ENCODE measurements at places on chromosomes 13 and 19. TPM values are rescaled to one million over a fixed set of nuclear protein-coding genes. Genes with fewer than 3 reads are reported as not detected.

RASA3 gene
- 12.8 TPM for polyA plus RNA-seq

- no peak for DNase-seq
Observed at GRCh38 chr13:50544211-50544610, 299.3 kb downstream of the DLEU7 start.

- DNase-seq = no peak
Observed at GRCh38 chr13:42969565-42970172, 22.4 kb downstream of the EPSTI1 start.

DNA sequence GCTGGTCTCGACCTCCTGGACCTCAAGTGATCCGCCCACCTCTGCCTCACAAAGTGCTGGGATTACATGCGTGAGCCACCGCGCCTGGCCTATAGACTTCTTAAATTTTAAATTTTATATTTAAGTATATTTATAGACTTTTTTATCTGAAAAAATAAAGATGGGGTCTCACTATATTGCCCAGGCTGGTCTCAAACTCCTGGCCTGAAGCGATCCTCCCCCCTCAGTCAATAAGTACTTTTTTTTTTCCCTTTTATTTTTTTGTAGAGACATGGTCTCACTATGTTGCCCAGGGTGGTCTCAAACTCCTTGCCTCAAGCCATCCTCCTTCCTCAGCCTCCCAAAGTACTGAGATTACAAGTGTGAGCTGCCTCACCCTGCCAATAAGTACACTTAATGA lies 1.9 kb downstream of the SERTAD1 start:
- DNase-seq = no peak

GRCh38 chr13:80276371-80277289 lies 64.3 kb downstream of the SPRY2 start:
- no peak for DNase-seq

- DNase-seq = no peak
Observed at GRCh38 chr13:48126944-48127830, 32.3 kb upstream of the MED4 start.

DNA sequence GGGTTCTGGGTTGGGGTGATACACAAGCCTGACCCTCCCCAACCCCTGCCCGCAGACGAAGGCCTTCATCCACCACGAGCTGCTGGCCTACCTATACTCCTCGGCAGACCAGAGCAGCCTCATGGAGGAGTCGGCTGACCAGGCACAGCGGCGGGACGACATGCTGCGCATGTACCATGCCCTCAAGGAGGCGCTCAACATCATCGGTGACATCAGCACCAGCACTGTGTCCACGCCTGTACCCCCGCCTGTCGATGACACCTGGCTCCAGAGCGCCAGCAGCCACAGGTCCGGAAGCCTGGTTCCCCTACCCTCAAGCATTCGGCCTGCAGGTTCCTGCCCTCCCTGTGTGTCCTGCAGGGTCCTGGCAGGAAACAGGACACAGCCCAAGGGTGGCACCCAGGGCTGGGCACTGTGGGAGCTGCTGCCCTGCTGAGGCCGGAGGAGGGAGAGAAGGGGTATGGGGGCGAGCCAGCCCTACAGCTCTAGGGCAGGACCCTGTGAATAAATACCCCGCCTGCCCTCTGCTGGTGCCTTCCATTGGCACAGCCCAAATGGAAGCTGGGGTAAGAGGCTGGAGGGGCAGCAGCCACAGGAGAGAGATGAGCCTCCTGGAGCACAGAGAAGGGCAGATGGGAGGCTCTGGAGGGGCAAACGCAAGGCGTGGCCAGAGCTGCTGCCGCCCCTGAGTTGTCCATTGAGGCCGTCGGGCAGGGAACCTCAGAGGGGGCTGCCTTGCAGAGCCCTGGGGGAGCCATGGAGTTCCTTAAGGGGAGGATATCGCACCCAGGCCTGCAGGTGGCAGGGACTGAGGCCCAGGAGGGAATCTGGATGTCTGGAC lies 6.8 kb downstream of the TMED1 start:
- no peak for DNase-seq

DNA sequence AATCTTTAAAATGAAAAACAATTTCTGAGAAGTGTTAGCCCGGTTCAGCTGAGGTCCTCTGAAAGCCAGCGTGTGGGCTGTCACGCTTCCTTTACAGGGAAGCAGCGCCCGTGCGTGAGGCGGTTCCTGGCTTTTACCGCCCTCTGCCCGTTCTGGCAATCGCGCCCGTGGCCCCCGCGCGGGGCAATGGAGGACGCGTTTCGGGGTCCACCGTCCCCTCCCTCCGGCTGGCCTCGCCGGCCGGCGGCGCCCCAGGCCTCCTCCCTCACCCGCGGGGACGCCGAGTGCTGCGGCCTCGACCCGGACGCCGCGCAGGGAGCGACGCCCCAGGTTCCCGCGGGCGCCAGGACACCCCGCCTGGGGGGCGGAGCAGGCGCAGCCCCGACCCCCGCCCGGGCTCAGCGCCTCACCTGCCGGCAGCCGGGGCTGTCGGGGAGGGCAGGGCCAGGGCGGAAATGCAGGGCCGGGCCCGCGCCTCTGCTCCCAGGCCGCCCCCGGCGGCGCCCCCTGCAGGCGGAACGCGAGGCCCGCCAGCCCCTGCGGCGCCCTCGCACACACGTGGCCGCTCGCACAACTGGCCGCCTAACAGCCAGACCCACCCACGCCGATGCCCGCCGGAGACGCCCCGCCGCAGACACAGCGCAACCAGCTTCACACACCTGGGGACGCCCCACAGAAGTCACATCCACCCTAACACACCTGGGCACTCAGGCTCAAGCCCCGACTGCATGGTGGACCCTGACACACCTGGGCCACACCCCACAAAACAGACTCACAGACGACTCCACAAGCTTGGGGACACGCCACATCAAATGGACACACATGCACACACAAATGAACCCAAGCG lies at the start of gene GGACT:
Gene GGACT, minus strand, starts transcription at position 459 of the 847 bp plus-strand sequence. CDS start 56,198 bp downstream, outside the sequence.
- DNase-seq = no peak

- no peak for DNase-seq
Observed at GRCh38 chr13:114063545-114064449, 68.6 kb downstream of the RASA3 start.

POU2F2 gene
- 0.90 TPM for polyA plus RNA-seq

DNA sequence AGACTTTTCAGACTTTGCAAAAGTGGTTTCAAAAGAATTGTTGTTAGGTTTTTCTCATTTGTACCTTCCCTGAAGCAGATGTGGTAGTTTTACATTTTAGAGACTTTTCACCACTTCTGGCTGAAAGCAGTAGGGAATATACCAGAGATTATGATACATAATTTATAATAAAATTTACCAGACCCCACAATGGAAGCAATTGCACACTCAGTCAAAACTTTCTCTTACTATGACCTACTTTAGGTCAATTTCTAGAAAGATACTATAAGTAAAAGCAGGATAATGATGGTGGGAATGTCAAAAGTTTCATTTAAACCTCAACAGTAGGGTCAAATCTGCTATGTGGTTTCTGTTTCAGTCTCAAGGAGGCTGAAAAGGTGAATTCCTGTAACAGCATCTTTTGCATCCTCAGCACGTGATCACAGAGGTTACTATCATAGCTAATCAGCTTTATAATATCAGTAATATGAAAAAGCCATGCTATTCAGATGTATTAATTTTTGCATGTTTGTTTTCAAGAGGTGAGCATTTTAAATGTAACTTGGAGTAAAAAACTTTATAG lies 26.9 kb downstream of the PCCA start:
- no peak for DNase-seq

DNA sequence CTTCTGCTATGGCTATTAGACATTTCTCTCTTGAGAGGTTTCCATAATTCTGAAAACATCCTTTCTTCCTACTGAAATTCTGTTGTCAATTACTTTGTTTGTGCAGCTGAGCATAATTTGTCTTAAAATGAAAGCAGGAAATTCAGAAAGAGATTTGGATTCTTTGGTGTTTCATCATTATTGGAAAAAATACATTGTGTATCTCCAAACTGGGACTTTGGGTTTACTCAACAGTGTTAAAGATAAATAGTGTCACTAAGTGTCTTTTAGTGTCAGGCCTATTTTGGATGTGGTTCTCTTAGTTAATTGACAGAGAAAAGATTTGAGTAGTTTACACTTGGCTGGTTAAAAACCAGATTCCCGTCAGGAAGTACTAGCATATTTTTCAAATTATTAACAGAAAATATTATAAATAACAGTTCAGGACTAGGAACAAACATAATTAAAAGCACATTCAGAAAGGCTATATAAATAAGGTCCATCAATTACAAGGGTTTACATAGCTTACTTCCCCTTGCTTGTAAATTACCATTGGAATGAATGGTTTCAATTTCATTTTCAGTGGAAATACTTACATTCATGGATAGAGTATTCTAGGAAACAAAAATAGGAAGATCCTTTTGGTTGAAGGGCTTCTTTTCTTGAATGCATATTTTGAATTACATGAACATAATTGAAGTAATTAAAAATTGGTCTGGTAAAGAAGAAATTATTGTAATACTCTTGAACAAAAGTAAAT lies 483.1 kb downstream of the GPC6 start:
- no peak for DNase-seq

KLK5 gene
- polyA plus RNA-seq = 1.4 TPM

DNA sequence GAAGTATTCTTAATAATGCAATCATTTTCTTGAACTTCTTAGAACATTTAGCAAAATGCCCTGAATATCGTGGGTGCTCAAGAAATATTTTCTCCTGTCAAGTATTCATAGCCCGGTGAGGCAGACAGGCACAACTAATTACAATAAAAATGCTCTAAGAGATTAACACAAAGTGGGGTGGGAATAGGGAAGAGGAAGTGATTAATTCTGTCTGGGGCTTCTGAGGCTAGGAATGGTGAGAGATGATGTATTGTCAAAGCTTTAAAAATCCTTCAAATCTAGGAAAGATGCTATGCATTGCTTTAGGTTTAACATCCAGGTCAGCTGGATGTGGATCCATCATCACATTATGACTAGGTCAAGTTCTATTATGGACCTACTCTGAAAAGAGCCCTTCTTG lies 66.9 kb upstream of the POSTN start:
- no peak for DNase-seq

- no peak for DNase-seq
Observed at GRCh38 chr19:58304748-58305064, 471 bp upstream of the ERVK3-1 start.

- no peak for DNase-seq
Observed at GRCh38 chr19:795073-795611, 2.1 kb upstream of the PTBP1 start.

All from left renal cortex interstitium (tissue), 4 donors.